ENCODE measurements at places on chromosomes 13 and 19.

- DNase-seq: no peak
Observed at GRCh38 chr13:27117952-27118351, 53.7 kb downstream of the USP12 start.

DNA sequence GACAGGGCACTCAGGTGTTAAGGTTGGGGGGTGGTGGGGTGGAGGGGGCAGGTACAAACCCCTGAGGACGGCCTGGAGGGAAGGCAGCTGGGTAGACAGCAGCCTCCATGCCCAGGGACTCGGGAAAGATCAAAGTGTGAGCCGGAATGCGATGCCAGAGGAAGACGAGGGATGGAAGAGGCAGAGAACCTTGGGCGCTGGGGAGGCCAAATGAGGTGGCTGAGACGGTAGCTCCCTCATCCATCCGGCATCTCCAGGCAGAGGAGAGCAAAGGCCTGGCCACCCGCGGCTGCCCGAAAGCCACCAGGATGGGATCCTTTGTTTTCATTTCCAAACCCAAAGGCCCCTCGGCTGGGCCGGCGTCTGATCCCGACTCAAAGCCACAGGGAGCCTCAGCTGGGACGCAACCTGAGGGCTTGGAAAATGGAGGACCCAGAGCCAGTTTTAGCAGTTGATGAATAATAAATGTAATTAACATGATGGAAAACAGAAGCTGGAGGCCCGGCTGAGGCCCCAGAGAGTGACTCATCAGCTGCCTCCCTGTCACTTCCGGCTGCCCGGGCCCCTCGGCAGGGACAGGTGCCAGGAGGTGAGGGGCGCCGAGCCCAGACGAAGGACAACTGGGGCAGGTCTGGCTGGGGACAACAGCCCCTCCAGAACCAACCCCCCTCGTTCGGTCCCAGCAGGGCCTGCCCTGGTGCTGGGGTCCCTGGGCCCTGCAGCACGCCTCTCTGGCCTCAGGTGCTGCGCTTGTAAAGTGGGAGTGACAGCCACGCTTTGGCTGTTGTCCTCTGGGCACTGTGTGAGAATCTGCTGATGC, 61.6 kb downstream of the CEBPG start:
- no peak for DNase-seq

- peak; percentile 25 for DNase-seq
Observed at GRCh38 chr19:49690656-49691242, at the start of gene CPT1C. Gene CPT1C, plus strand, starts transcription at chr19:49691116. Its CDS starts 1,137 bp downstream, at chr19:49692253.

- peak; percentile 71 for DNase-seq
Observed at GRCh38 chr13:41352935-41353840, 42.1 kb downstream of the NAA16 start.

GRCh38 chr19:17688853-17689595, 870 bp upstream of the UNC13A start:
- no peak for DNase-seq

- DNase-seq: peak; percentile 43
Observed at GRCh38 chr19:44576843-44577565, 36.4 kb upstream of the IGSF23 start.

- no peak for DNase-seq
Observed at GRCh38 chr13:97249796-97250495, 27.8 kb downstream of the MBNL2 start.

DNA sequence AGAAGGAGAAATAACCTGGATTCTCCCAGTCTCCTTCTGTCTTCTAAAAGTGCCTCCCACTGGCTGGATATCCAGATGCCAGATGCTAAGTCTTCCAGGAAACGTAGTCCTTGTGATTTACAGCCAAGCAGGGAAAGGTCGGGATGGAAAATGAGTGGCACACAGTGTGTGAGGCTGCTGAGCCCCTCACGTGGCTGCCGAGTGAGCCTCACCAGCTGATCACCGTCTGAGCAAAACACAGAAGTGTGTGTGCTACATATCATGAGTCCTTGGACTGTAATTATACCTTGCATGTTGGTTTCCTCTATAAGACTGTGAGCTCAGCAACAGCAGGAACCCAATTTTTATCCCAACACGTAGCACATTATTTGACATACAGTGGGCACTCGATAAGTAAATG, 15.1 kb downstream of the LHFPL6 start:
- DNase-seq: no peak

DNA sequence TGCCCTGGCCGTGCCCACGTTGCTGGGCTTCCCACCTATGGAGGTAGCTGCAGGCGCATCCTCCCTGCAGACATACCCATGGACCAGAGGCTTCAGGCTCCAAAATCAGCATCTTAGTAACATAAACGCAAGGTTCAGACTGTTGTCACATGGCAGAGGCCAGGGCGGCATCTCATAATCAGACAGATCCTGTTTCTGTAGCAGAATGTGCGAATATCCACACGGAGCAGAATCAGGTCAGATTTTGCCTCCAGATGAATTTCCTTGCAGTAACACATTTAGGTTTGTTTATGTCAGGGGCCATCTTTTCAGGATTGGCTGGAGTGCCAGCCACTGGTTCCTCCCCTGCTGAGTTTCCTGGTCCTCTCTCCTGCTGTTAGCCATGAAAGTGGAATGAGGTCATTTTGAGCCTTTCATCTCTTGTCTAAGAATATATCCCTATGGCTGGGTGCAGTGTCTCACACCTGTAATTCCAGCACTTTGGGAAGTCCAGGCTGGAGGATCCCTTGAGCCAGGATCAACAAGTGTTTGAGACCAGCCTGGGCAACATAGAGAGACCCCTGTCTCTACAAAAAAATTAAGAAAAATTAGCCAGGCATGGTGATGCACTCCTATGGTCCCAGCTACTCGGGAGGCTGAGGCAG, 20.5 kb downstream of the SMARCA4 start:
- DNase-seq: no peak

- DNase-seq: peak; percentile 72
Observed at GRCh38 chr13:112616586-112617362, 28.8 kb upstream of the TUBGCP3 start.

GRCh38 chr19:45311621-45312020, 11.1 kb downstream of the CKM start:
- peak; percentile 50 for DNase-seq

- no peak for DNase-seq
Observed at GRCh38 chr13:95005300-95005699, 293.0 kb upstream of the SOX21 start.

- DNase-seq: peak; percentile 59
Observed at GRCh38 chr19:35445826-35446593, 2.0 kb upstream of the FFAR2 start.

GRCh38 chr19:28489776-28490175, 723.2 kb downstream of the UQCRFS1 start:
- DNase-seq: no peak

DNA sequence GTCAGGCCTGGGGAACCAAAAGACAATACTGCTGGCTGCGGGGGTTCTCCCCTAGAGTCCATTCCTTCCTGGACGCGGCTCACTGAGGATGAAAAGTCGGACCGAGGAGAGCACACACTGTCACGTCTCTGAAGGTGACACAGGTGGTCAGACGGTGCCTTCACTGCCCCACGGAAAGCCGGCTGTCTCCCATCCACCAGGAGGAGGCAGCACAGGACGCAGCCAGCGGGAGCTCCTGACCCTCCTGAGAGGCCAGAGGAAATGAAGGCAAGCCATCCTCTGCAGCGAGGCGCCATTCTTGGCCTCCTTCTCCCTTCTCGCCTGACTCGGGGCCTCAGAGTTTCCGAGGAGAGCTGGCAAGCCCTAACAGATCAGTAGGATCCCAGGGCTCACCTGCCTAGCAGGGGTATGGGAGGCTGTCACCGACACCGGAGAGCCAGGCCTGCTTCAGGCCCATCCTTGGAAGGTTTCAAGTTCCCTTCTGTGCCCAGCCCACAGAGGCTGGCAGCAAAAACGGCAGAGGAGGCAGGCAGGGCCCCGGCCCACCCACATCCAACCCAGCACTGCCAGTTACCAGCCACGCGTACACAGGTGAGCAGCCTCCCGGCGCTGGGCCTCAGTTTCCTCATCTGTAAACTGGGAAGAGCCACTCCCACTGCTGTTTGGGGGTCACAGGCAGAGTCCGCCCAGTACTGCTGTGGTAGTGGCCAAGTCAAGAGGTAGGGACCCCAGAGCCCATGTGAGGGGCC, 4.5 kb downstream of the REXO1 start:
- DNase-seq: no peak

GRCh38 chr13:46006688-46007452, 45.7 kb downstream of the ZC3H13 start:
- DNase-seq: no peak

- DNase-seq: peak; percentile 78
Observed at GRCh38 chr13:110676595-110677587, 29.0 kb downstream of the CARS2 start.
